Activated CD4-positive, alpha-beta T cell treated with anti-CD3 and anti-CD28 coated beads, Interleukin-2, amount 10 ng/mL, durations not matched to agents 7 days and 5 days (primary cell): ENCODE measurements at places on chromosomes 1 and 21. TPM values are rescaled to one million over a fixed set of nuclear protein-coding genes. Genes with fewer than 3 reads are reported as not detected.
A peak's percentile ranks its signal among the peaks of the same experiment; 100 is the strongest.

Gene GBP7
- total RNA-seq, result not detected

DNA sequence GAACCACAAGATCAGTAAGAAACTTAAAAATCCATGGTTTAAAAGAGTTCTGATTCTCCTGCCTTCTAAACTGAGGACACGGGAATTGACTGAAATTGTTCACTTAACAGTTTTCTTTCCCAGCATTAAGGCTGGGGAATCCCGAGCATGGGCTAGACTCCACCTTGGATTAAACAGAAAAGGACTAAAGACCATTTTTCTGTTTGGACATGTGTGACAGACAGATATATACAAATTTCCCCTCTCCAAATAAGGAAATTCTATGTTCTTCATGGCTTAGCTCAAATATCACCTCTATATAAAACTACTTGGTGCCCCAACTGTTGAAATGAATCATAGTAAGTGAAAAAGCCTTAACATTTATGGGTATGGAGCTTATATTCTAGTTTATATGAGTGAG lies 85.0 kb downstream of the UROD start:
- no peak for DNase-seq

GRCh38 chr1:242243472-242243871 lies 244.6 kb upstream of the MAP1LC3C start:
- no peak for DNase-seq

GRCh38 chr1:180486092-180486491 lies 16.3 kb downstream of the ACBD6 start:
- no peak for DNase-seq

Gene NTRK1
- total RNA-seq, result 2.0 TPM

GRCh38 chr1:80083892-80084291 lies 1077.4 kb upstream of the ADGRL4 start:
- no peak for DNase-seq

Gene CRB1
- total RNA-seq, result 0.06 TPM

DNA sequence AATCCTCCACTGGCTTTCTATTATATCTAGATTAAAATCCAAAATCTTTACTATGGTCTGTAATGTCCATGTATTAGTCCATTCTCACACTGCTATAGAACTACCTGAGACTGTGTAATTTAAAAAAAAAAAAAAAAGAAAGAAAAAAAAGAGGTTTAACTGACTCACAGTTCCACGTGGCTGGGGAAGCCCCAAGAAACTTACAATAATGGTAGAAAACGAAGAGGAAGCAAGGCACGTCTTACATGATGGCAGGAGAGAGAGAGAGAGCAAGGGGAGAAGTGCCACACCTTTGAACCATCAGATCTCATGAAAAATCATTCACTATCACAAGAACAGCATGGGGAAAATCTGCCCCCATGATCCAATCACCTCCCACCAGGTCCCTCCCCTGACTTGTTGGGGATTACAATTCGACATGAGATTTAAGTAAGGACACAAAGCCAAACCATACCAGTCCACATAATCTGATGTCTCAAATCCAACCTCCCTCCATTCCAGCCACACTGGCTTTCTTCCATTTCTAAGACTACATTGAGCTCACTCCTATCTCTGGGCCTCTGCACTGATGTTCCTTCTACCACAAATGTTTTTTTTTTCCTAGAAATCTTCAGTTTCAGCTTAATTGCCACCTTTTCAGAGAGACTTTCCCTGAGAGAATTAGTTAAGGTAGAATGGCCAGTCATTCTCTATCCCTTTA lies 92.4 kb downstream of the EIF4G3 start:
- no peak for DNase-seq

Gene GJA9
- total RNA-seq, result not detected

- DNase-seq, result no peak
Observed at GRCh38 chr1:87684713-87685205, 356.1 kb downstream of the LMO4 start.

DNA sequence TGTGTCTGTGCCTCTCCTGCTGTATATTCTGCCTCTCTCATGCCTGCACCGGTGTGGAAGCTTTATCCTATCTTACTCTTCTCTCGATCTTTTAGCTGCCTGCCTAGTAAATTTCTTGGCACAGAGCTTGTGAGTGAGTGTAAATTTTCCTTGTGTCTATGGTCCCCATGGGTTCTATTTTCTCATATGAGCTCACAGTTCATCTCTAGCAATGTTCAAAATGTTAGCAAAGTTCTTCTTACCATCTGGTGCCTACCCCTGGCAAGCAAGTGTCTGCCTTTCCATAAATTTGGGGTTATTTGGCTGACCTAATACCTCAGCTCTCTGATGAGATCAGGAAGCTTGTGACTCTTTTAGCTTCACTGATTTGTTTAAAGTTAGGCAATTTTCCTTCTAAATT lies 572.1 kb upstream of the BRINP3 start:
- DNase-seq, result no peak

DNA sequence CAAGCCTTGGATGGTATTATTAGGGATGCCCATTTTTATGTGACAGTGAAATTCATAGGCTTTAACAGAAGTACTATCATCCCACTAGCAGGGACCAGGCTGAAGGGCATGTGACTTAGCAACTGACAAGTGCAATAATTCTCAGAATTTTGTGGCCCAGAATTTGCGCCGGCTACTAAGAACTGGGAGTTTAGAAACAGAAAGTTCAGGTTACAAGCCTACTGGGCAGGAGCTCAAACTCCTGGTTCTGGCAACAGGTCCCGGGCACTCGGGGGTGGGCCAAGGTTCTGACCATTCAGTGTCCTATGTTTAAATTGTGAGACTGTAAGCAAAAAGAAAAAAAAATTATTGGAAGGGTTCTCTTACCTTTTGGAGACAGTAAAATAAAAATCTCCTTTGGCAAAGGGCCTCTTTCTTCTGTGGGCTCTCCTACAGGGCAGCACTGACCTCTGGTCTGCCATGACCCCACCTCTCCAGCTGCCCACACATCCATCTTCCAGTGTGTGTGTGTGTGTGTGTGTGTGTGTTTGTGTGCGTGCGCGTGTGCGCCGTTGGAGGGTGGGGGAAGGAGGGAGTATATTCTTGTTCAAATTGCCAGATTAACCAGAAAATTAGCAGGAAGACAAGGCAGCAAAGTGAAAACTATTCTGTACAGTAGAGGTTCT lies 26.1 kb downstream of the IRF2BP2 start:
- DNase-seq, result no peak

Gene ZBTB37
- total RNA-seq, result 10.2 TPM

GRCh38 chr1:41529621-41530395 lies 45.3 kb upstream of the EDN2 start:
- DNase-seq, result no peak

DNA sequence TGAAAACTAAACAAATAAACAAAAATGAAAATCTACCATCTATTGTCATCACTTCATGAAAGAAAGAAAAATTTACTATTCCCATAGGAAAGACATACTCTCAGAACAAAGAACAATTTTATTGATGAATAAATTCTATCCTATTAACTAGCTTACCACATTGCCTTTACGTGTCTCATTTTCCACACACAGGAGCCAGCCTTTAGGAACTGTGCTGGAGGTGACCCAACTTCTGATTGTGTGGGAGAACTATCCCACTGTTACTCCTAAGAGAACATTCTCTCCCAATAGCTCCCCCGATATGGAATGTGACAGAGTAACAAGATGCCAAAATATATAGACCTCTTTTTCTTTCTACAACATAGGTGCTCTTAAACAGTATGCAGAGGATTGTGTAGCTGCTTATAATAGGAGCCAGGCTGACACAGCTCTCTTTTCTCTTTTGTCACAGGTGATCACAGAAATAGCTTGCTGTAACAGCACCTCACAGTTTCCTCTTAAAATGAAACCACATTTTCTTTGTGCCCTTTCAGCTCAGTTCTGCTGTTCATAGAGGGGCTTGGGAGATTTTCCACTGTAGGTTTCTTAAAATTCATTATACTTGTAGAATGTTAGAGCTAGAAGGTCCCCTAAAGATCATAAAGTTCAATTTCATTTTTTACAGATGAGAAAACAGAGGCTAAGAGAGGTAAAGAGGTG lies 35.5 kb downstream of the C21orf91 start:
- peak; percentile 52 for DNase-seq

GRCh38 chr1:177984136-177984525 lies 14.3 kb upstream of the SEC16B start:
- no peak for DNase-seq

DNA sequence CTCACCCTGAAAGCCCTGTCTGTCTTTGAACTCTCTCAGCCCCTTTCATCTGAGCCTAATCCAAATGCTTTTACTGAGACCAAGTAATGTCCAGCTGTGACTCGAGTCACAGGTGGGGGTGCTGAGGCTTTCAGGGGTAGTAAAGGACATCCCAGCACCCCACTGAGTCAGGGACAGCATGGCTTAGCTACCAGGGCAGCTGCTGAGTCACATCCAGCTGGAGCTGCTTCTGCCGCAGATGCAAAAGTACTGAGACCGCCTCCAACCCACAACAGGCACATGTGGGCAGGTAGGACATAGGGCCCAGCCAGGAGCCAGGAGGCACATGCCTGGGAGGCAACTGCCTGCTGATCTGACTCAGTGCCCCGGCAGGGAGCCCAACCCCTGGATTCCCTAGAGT lies 6.7 kb upstream of the VSIG8 start:
- peak; percentile 17 for DNase-seq

DNA sequence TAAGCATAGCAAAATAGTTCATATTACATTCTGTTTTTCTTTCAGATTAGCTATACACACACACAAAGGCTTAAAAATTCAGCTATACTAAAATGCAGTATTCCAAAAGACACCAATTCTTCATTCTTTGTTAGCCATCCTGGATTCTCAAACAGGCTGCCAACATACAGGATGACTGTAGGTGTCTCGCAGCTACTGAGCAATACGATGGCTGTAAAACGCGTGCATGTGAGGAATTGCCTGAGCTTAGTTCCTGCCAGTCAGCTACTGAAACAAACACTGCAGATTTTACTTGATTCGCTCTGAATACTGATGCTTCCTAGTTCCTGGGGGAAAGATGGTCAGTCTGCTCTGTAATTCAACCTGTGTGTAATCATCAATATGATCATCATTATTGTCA lies 24.7 kb upstream of the HMGN1 start:
- peak; percentile 31 for DNase-seq

DNA sequence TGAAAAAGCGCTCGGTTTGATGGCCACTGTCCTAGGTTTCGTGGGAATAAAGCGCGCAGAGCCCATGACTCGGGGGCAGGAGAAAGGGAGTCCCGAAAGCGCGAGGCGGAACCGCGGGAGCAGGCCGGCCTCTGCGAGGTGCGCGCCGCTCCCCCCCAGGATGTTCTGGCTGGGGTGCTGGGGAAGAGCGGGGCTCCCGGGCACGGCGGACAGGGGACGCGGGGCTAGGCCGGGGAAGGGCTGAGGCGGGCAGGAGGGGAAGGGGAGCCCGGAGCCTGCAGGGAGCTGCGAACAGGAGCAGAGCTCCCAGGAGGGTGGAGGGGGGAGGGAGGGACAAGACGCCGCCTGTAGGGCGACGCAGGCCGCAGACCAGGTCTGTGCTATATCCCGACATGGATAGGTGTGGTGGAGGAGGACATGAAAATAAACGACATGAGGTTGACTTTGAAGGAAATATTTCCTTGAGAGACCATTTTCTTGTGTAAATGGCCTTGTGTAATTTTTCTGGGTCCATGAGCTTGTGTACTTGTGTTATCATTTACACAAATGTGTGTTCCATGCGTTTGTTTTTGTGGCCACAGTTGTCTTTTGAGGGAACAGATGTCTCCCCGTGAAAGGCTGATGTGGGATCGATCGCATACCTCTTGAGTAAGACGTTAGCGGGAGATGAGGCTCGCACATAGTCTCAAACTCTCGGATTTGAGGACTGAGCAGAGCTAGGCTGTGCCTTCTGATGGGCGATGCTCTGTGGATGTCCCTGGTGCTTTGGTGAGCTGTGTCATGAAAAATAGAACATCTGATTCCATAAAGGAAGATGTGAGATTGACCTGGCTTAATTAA lies 1.3 kb downstream of the PCNT start:
- peak; percentile 39 for DNase-seq

Gene ERICH3
- total RNA-seq, result not detected

GRCh38 chr21:34078915-34079314 lies 5.5 kb downstream of the MRPS6 start:
- DNase-seq, result peak; percentile 48

- no peak for DNase-seq
Observed at GRCh38 chr1:30012455-30013440, 710.6 kb downstream of the MATN1 start.

- no peak for DNase-seq
Observed at GRCh38 chr21:45768011-45768739, 124.7 kb downstream of the PCBP3 start.

DNA sequence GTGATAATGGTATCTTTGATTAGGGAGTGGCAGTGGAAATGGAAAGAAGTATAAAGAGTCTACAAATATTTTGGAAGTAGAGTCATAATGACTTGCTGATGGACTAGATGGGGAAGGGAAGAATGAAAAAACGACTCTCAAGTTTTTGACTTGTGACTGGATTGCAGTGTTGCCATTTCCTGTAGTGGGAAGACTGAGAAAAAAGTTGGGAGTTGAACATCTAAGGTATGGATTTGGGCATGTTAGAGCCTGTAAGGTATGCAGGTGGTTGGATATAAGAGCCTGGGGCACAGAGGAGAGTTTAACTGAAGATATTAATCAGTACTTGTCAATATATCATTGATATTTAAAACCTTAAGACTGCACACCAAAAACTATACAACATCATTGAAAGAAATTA lies 19.4 kb downstream of the DNM3 start:
- DNase-seq, result no peak

GRCh38 chr1:202113690-202114300 lies 8.9 kb upstream of the GPR37L1 start:
- no peak for DNase-seq

- DNase-seq, result no peak
Observed at GRCh38 chr1:150552128-150552910, 3.1 kb downstream of the ADAMTSL4 start.

DNA sequence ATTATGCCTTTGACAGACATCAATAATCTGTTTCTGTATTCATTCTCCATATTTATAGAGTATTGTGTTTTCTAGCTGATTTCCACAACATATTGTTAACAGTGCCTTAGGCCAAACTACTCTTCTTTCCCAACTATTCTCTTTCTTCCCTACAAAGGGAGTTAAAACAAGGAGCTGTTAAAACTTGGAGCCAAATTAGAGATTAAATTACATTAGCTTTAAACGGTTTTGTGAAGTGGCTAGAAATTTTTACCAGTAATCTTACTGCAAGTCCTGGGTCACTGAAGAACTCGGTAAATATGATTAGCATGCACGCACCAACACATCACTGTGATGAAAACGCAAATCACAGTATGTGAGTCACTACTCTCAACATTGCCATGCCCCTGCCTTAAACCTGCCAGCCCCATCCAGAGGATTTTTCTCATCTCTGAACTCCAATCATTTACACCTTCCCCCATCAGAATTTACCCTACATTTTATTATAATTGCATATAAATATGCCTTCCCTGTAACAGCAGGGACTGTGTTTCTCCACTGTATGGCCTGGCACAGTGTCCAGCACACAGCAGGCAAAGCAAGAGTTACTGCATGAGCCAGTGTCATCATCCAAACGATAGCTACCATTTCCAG lies 1.5 kb upstream of the PRDX6 start:
- no peak for DNase-seq

GRCh38 chr1:101064697-101065096 lies 39.1 kb upstream of the DPH5 start:
- DNase-seq, result no peak
